Stomach (tissue), 19 donors: ENCODE measurements at places on chromosomes 5 and 9. TPM values are rescaled to one million over a fixed set of nuclear protein-coding genes. Genes with fewer than 3 reads are reported as not detected.

The FIBCD1 gene
- total RNA-seq = 6.4 TPM

DNA sequence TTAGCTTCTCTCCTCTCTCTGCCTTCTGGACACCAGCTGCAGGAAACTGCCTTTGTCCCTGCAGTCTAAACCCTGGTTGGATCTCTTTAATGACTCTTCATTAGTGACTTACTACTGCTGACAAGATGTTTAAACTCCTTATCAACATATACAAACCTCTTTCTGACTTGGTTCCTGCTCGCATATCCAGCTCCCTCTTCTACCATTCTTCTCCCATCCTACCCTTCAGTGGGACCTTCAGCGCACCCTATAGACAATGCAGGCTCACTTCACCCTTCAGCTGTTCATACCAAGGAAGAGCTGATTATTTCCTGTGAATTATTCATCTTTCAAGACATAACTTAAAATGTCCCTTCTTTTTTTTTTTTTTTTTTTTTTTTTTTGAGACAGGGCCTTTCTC, 436.5 kb downstream of the KIAA0825 start:
- no peak for DNase-seq

- DNase-seq = no peak
These were observed 927.6 kb upstream of the DMAC1 start for GRCh38 chr9:8727191-8727590.

DNA sequence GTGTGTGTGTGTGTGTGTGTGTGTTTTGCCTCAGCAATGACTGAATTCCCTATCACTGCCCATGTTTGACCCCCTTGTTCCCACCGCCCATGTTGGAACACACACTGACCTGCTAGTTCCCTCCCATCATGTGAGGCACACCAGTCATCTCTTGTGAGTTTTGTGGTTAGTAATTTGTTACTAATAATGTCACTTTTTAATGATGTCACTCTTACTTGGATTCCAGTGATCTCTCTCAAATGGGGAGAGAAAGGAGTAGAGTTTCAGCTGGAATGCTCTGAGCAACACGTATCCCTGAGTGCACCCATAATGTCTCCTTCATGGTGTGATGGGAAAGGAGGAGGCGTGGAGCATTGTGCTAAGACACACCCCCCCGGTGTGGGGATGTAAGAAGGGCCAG, 172.6 kb downstream of the SH3GL2 start:
- DNase-seq = no peak

GRCh38 chr5:17839848-17840247, 205.6 kb downstream of the TAF11L14 start:
- DNase-seq = no peak

DNA sequence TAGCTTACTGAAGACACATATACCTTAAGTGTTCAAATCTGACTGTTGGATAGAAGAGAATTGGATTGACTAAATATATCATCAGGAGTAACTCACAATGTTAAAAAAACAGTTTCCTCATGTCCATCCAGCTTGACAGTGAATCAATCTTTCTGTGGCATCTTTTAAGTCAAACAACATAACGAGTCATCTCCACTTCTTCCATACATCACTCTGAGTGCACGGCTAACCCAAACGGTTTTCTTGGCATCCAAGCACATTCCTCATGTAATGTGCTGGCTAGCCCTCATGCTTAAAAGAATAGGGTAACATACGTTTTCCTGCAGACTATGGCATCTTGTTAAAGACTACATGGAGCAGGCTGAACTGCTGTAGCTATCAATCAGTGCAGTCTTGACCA, 291.5 kb upstream of the TRPC7 start:
- no peak for DNase-seq

DNA sequence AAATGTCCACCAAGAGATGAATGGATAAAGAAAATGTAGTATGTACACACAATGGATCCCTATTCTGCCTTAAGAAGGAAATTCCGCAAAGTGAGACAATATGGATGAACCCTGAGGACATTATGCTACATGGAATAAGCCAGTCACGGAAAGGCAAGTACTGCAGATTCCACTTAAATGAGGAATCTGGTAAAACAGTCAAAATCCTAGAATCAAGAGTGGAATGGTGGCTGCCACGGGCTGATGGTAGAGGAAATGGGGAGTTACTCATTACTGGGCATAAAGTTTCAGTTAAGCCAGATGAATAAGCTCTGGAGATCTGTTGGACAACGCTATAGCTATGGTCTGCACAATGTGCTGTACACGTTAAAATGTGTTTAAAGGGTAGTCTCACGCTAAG, 47.2 kb downstream of the STK10 start:
- DNase-seq = no peak

DNA sequence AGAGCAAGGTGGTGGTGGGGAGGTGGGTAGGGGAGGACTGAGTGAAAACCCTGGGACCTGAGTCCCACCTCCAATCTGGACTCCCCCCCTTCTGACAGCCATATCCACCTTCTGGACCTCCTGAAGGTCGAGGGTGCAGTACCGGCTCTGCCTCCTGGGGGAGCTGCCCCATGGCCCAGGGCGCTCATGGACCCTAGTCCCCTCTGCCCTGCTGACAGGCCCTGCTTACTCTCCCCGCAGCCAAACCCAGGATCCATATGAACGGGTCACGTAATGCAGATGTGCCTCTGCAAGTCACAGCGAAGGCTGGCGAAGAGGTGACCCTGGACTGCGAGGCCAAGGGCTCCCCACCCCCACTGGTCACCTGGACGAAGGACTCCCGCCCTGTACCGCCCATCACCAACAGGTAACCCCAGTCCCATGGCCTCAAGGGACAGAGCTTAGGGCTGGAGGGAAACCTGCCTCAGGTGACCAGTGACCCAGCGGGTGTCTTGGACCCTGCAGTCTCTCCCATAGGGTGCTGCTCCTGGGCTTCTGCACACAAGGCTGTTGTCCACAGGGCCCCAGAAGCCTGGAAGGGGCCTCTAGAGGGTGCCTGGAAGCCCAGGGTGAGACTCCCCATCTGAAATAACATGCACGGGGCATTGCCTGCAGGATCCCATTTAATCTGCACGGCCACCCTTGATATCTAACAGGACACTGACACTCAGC, 61.7 kb downstream of the HMCN2 start:
- DNase-seq = no peak

GRCh38 chr5:67094476-67095300, 101.9 kb downstream of the CD180 start:
- DNase-seq = peak; percentile 33

The RLN2 gene
- 0.37 TPM for total RNA-seq

GRCh38 chr5:126519637-126520592, 75.1 kb downstream of the ALDH7A1 start:
- DNase-seq = peak; percentile 59

DNA sequence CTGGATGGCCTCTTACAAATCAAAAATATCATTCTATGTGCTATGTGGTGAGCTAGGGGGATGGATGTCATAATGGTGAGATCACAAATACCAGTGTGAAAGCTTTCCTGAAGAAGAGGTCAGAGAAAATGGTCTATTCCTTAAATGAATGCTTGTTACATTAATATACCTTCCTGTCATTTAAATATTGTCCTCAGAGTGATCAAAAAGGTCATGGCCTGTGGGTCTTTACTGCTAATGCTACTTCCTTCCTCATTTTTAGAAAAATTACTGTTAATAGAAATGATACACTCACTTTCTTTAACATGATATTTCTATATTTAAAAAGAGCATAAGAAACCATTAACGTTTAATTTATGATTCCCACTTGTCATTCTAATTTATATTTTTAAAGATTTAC, 9.7 kb downstream of the OMD start:
- DNase-seq = no peak

- no peak for DNase-seq
These were observed 4.9 kb downstream of the MSANTD3 start for GRCh38 chr9:100431886-100432285.

DNA sequence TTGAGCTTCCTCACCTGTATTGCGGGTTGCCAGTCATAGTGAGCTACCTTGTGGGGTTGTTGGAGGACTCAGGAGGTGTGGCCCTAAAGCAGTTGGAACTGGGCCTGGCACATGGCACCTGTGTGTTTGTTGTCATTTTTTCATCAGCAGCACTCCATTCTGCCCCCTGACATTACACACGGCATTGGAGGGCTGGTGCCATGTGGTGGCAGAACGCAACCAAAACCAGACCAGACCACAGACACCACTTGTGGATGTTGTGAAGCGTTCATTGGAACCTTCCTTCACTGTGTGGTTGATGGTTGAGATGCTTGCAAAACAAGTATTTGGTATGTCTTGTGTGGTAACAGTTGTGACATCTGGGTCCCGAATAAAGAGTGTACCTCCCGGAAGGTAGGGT, 113.2 kb upstream of the ERCC6L2 start:
- DNase-seq = no peak

The PLPPR1 gene
- total RNA-seq = not detected

The HINT2 gene
- total RNA-seq = 16.9 TPM

The HSPB3 gene
- total RNA-seq = 9.4 TPM

DNA sequence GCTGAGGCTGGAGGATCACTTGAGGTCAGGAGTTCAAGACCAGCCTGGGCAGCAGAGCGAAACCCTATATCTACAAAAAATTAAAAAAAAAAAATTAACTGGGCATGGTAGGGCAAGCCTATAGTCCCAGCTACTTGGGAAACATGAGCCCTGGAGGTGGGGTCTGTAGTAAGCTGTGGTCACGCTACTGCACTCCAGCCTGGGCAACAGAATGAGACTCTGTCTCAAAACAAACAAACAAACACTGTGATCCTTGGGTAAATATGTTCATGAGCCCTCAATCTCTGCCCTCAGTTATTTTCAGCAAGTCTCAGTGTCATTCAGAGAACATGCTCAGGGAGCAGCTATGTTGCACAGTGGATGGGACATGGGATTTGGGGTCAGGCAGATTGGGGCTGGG, 76.2 kb downstream of the PTTG1 start:
- no peak for DNase-seq

- DNase-seq = peak; percentile 90
These were observed 8.7 kb upstream of the SLC2A8 start for GRCh38 chr9:127388037-127388855.

GRCh38 chr9:72960446-72960845, 7.6 kb upstream of the ALDH1A1 start:
- peak; percentile 39 for DNase-seq

DNA sequence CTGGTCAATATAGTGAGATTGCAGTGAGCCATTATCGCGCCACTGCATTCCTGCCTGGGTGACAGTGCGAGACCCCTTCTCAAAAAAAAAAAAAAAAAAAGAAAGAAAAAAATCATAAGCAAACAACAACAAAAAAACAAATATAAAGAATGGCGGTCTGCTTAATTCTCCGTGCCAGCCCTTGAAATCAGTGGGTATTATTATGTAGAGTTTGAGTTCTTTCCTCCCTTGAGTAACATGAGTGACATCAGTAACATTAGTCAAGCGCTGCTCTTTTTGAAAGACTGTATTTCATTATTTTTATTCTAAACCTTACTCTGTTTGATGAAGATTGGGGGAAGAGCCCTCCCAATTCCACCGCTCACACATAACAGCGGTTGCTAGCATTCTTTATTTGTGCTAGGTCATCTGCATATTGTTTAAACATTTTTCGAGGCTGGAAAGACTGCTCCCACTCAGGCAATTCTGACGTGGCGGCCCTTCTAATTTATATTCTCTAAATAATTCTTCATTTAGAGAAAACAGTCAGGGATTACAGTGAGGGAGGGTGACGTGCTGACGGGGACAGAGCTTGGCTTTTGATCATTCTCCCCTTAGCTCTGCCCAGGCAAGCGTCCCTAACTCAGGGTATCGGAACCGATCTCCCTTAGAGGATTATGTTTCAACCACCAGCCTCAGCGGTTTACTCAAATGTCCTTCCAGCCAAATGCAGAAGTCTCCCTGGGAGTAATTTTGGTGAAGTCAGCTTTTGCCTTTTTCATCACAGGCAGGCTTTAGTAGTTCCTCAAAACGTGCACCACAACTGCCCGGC, 860 bp upstream of the MARCHF6 start:
- no peak for DNase-seq

The STOM gene
- total RNA-seq = 124 TPM

The DCTN3 gene
- total RNA-seq = 55.4 TPM

DNA sequence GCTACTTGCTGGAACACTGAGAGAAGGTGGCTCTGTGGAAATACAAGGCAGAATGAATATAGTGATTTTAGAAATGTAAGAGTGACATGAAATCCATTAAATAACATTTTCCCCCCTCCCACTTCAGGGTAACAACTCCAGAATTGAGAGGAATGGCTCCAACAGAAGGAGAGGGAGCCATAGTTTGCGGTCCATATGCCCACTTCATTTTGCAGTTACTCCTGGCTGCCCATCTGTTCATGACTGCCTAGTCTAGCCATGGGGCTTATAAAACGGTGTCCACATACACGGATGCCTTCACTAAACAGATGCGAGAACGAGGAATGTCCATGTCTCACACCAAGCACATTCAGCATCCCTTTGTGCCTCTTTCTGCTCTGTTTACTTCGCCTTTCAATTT, 186.7 kb downstream of the TMEM38B start:
- no peak for DNase-seq
